CD4-positive, alpha-beta T cell (primary cell): ENCODE measurements at places on chromosomes 7 and 10. TPM values are rescaled to one million over a fixed set of nuclear protein-coding genes. Genes with fewer than 3 reads are reported as not detected.

AGMO gene
- not detected for total RNA-seq

SPAG6 gene
- not detected for total RNA-seq

CUBN gene
- 7.9 TPM for total RNA-seq

LIPJ gene
- total RNA-seq = not detected

LIPF gene
- not detected for total RNA-seq

PHYHIPL gene
- not detected for total RNA-seq

LRRC17 gene
- not detected for total RNA-seq

ZDHHC6 gene
- total RNA-seq = 34.3 TPM

ATOH7 gene
- total RNA-seq = not detected

LRRD1 gene
- not detected for total RNA-seq

ANK3 gene
- 61.9 TPM for total RNA-seq

CDHR1 gene
- 0.92 TPM for total RNA-seq

RFC2 gene
- total RNA-seq = 9.6 TPM

SCRN1 gene
- total RNA-seq = 3.2 TPM

ITPRID1 gene
- total RNA-seq = not detected

FEZF1 gene
- total RNA-seq = not detected

CDK5 gene
- 3.1 TPM for total RNA-seq

ZNF37A gene
- 14.7 TPM for total RNA-seq

CHST15 gene
- 0.42 TPM for total RNA-seq

FOXI2 gene
- not detected for total RNA-seq

CALML3 gene
- not detected for total RNA-seq
